Right renal cortex interstitium (tissue), 3 donors: ENCODE measurements at places on chromosomes 12 and 14. TPM values are rescaled to one million over a fixed set of nuclear protein-coding genes. Genes with fewer than 3 reads are reported as not detected.

Gene TCL1A
- polyA plus RNA-seq, result 0.86 TPM

- DNase-seq, result no peak
Observed at GRCh38 chr14:74014299-74014698, 4.8 kb downstream of the ENTPD5 start.

Gene A2M
- polyA plus RNA-seq, result 259 TPM

Gene KRT2
- polyA plus RNA-seq, result not detected

DNA sequence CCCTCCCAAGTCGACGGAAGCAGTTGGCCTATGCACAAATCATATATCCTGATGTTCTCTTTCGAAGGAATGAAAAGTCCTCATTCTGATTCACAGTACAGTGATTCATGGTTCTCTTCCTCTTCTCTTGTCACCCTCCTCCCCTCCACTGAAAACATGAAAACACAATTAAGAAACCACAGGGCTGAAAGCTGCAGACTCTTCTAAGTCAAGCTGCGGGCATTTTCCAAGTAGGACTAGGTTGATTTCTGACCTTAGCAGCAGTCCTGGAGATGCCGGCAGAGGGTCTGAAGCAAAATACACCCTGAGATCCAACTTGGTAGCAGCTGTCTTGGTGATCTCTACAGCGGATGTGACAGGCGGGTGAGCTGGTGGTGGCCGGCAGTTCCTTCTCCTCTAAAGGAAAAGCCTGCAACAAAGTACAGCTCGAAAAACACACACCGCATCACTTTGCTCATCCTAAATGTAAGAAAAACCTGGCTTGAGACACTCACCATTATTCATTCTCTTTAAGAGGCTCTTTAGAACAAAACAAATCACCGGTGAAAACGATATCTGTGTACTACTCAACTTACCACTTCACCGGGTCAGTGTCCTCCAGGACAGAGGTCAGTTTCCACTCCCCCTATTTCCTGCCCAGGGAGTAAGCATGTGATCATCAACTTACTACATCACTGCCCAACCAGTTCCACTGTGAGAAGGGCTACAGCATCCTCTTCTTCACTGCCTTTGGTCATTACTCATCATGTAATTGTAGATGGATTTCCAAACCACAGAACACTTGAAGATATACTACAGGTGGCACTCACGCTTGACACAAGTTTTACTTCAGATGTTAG, 6.0 kb downstream of the TMCC3 start:
- no peak for DNase-seq

GRCh38 chr12:75360920-75361319, 26.4 kb downstream of the GLIPR1L1 start:
- no peak for DNase-seq

Gene FGF6
- not detected for polyA plus RNA-seq

GRCh38 chr12:125093681-125094330, 28.6 kb downstream of the AACS start:
- DNase-seq, result no peak

GRCh38 chr12:2526371-2526770, 268.4 kb upstream of the FKBP4 start:
- DNase-seq, result no peak

- no peak for DNase-seq
Observed at GRCh38 chr12:76649099-76649498, 89.5 kb upstream of the OSBPL8 start.
